ENCODE measurements at places on chromosomes 2 and 18. TPM values are rescaled to one million over a fixed set of nuclear protein-coding genes. Genes with fewer than 3 reads are reported as not detected.
A peak's percentile ranks its signal among the peaks of the same experiment; 100 is the strongest.

Gene RGPD5
- 97.9 TPM for total RNA-seq

Gene NOSTRIN
- total RNA-seq: not detected

Gene CACNB4
- 1.7 TPM for total RNA-seq

Gene BIN1
- total RNA-seq: 58.6 TPM

DNA sequence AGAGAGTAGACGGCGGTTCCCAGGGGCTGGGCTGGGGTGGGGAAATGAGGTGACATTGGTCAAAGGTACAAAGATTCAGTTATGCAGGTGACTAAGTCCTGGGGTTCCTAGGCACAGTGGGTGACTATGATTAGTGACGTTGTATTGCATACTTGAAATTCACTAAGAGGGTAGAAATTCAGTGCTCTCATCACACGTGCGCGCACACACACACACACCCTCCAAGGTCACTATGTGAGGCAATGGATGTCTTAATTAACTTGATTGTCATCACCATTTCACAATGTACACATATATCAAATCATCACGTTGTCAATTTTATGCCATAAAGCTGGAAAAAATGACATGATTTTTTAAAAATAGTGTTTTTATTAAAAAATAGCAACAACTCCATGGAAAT, 92.9 kb upstream of the ALKAL2 start:
- H3K36me3 ChIP-seq: no peaks in the 10 kb centered on the region
- DNase-seq: no peak
- H3K4me1 ChIP-seq: no peaks in the 10 kb centered on the region
- H3K27ac ChIP-seq: no peak overlapping the region
- H3K27me3 ChIP-seq: no peaks in the 10 kb centered on the region
- H3K4me3 ChIP-seq: no peak overlapping the region

DNA sequence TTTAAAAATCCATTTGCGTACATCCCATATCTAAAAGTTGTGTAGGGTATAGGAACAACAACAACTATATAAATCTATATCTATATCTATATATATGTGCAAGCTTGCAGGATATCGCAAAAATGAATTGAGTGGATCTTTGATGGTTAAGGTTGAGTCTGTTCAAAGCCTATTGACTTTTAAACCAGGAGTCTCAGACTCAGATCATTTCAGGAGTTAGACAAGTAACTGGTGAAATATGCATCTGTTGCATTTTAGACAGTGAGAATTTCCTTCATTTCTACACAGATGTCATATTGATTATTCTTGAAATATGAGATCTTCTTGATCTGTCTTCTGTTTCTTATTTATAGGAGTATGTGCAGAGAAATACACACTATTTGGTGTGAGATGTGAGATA, 66.5 kb downstream of the PARD3B start:
- no peaks in the 10 kb centered on the region for H3K4me1 ChIP-seq
- H3K36me3 ChIP-seq: no peaks in the 10 kb centered on the region
- no peak overlapping the region for H3K4me3 ChIP-seq

GRCh38 chr2:234047361-234047760, 3.1 kb upstream of the SPP2 start:
- no peaks in the 10 kb centered on the region for H3K4me1 ChIP-seq
- no peak for DNase-seq
- no peaks in the 10 kb centered on the region for H3K36me3 ChIP-seq
- no peaks in the 10 kb centered on the region for H3K27me3 ChIP-seq

- H3K4me3 ChIP-seq: no peak overlapping the region
- no peak overlapping the region for H3K27ac ChIP-seq
- H3K4me1 ChIP-seq: no peaks in the 10 kb centered on the region
- H3K27me3 ChIP-seq: no peaks in the 10 kb centered on the region
Observed at GRCh38 chr18:79476918-79477571, 81.3 kb downstream of the NFATC1 start.

GRCh38 chr2:218995972-218996711, 2.9 kb upstream of the CRYBA2 start:
- H3K4me3 ChIP-seq: peak overlapping the region; percentile 51
- peak overlapping the region; percentile 48 for H3K27ac ChIP-seq
- H3K4me1 ChIP-seq: peaks cover 4% of the 10 kb centered on the region
- H3K27me3 ChIP-seq: peaks cover 2% of the 10 kb centered on the region
- no peaks in the 10 kb centered on the region for H3K36me3 ChIP-seq

GRCh38 chr2:122866095-122866494, 1110.6 kb downstream of the TSN start:
- H3K27me3 ChIP-seq: no peaks in the 10 kb centered on the region
- H3K4me1 ChIP-seq: no peaks in the 10 kb centered on the region
- no peaks in the 10 kb centered on the region for H3K36me3 ChIP-seq
- H3K27ac ChIP-seq: no peak overlapping the region
- no peak for DNase-seq

GRCh38 chr18:78376046-78376445, 603.6 kb upstream of the SALL3 start:
- no peaks in the 10 kb centered on the region for H3K36me3 ChIP-seq
- no peak overlapping the region for H3K4me3 ChIP-seq
- no peaks in the 10 kb centered on the region for H3K27me3 ChIP-seq
- no peak for DNase-seq
- no peak overlapping the region for H3K27ac ChIP-seq
- H3K4me1 ChIP-seq: no peaks in the 10 kb centered on the region

All from Panc1 (cell line).